Stimulated activated CD8-positive, alpha-beta memory T cell treated with anti-CD3 and anti-CD28 coated beads, Interleukin-15, amount 100 ng/mL, for 48 hours (primary cell): ENCODE measurements at places on chromosomes 3 and 15.

- DNase-seq, result no peak
These were observed 110.9 kb upstream of the ZNF717 start for GRCh38 chr3:75896265-75896664.

GRCh38 chr3:169083163-169083562, 580.3 kb downstream of the MECOM start:
- no peak for DNase-seq

GRCh38 chr3:197446700-197447056, 109.1 kb downstream of the BDH1 start:
- no peak for DNase-seq

DNA sequence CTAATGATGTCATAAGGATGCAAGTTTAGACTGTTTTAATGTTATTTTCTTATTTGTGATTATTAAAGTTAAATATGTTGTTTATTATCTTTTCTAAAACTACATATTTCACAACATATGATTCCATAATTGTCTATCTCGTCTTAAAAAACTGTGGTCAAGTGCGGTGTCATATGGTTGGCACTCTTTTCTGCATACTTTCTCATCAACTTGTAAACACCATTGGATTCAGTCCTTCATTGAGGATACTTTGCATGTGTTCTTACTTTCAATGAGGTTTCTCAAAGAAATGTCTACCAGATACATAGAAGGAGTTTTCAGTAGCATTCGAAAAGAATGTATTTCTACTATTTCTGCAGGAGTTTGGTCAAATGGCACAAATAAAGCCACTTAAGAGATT, 22.0 kb upstream of the ALPK3 start:
- DNase-seq, result no peak

- DNase-seq, result no peak
These were observed 22.2 kb upstream of the TXNRD3 start for GRCh38 chr3:126676919-126677705.

- no peak for DNase-seq
These were observed 326.1 kb downstream of the ZNF621 start for GRCh38 chr3:40850861-40851260.

DNA sequence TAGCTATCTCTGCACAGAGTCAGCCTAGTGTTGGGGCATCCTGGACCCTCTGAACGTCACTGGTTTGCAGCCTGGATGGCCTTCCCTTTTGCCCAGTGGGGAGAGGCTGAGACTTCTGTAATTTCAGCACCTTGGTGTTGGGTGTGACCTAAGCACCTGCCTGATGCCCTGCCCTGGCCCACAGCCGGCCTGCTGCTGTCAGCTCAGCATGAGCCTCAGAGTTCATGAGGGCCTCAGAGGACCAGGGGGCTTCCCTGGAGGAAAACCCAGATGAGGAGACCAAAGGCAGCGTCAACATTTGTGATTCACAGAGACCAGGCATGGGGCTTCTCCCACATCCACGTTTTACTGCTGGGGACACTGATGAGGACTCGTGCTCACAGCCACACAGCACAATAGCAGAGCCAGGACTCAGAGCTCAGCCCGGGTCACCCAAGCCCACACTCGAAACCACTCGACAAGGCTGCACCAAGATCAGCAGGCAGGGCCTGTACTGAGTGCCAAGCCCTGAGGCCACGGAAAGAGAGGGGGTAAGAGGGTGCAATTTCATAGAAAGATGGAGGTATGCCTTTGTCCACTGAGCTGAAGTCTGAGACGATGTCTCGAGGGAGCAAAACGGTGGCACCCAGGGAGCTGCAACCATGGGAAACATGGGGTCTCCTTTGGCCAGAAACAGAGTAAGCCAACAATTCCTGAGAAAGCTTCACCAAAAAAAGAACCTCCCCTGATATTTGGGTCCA, 9.9 kb upstream of the GP9 start:
- no peak for DNase-seq

- no peak for DNase-seq
These were observed 503.6 kb downstream of the SHQ1 start for GRCh38 chr3:72344647-72345046.

- no peak for DNase-seq
These were observed 74.1 kb upstream of the POMGNT2 start for GRCh38 chr3:43180027-43180426.

GRCh38 chr3:160949460-160949859, 155.7 kb downstream of the B3GALNT1 start:
- DNase-seq, result no peak
